ENCODE measurements at places on chromosomes 4 and X.

- DNase-seq = no peak
Measured at GRCh38 chr4:2254665-2255500, 7.0 kb downstream of the MXD4 start.

- DNase-seq = no peak
Measured at GRCh38 chrX:20228245-20228644, 38.5 kb downstream of the RPS6KA3 start.

DNA sequence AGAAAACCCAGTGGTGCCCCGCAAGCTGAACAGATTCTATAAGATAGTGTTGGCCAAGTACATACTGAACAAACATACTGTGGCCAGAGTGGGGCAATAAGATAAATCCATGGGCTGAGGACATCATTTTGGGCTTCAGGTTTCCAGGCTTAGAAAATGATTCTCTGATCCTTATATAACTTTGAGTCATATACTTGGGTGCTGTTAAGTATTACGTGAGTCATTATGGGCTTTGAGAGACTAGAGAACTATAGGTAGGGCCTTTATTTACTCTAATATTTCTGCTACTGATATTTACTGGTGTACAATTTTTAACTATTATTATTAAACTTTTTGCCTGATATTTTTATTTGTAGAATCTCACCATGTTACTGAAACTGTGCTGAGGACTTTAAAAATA, 586.1 kb downstream of the CENPC start:
- DNase-seq = no peak

DNA sequence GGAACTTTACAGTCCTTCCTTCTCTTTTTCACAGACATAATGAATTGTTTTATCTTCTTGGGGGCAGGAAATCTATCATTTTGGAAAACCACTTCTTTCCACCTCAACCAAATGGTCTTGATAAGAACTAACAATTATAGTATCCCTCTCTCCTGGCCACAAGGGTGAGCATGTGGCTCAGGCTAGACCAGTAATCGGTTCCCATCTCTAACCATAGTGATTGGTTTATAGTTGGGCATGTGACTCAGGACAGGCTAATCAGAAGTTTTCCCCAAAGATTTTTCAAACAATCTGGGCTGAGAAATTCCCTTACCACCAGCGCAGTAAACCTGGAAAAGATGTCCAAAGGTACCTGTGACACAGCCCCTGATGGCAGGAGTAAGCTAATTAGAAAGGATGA, 4.0 kb upstream of the CXorf66 start:
- DNase-seq = no peak

GRCh38 chrX:84729809-84730208, 227.6 kb upstream of the HDX start:
- DNase-seq = no peak

DNA sequence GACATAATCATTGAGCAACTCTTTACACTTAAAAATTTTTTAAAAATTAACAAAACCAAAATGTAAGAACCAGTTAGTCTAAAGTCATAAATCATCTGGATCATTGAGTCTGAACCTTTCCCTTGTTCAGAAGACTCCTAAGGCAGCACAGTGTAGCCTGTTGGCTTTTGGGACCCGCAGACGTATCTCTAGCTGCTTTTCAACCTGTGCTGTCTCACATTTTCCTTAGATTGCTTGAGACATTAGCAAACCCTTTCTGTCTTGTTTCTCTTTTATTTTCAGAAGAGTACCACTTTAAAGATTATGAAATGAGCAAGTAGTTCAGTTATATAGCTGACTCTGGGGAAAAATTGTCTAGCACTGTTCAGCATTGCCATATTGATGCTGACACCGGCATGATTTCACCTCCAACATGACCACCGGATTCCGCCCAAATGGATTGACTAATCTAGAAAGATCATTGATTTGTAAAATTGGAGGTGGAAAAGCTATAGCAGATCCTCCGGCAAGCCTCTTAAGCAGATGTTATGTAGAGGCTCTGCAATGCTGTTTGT, 8.9 kb downstream of the TCEANC start:
- no peak for DNase-seq

DNA sequence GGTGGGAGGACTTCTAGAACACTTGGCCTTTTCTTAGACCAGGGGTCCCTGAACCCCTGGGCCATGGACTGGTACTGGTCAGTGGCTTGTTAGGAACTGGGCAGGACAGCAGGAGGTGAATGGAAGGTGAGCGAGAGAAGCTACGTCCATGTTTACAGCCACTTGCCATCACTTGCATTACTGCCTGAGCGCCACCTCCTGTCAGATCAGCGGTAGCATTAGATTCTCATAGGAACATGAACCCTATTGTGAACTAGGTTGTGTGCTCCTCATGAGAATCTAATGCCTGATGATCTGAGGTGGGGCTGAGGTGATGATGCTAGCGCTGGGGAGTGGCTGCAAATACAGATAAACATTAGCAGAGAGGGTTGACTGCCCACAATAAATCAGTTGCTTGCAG, 100.9 kb upstream of the IGFBP7 start:
- DNase-seq = no peak

- no peak for DNase-seq
Measured at GRCh38 chr4:145842224-145842887, 96.3 kb downstream of the ZNF827 start.

DNA sequence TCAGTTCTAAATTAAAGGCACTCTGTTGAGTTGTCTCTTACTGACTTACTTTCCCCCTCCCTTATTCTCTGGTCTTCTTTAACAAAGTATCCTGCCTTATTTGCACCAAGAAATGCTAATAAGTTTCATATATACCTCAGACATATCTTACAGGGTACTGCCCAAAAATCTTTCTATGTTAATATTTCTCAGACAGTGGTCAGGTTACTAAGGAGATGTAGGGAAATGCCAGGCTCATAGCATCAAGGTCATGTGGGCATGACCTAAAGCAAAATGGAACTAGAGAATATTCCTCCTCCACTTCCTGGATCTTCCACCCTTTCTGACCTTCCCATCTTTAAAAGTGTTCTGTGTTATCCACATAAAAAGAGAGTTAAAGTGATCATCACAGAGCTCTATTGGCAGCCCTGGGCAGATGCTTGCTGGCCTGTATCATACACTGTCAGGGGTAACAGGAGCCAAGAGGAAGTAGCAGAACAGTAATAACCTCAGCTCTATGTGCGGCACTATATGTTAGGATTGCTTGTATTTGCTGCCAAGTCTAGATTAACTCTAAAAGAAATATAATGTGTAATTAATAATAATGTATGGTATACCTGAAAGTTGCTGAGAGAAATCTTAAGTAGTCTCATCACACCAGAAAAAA, 74.3 kb downstream of the IQCM start:
- no peak for DNase-seq

DNA sequence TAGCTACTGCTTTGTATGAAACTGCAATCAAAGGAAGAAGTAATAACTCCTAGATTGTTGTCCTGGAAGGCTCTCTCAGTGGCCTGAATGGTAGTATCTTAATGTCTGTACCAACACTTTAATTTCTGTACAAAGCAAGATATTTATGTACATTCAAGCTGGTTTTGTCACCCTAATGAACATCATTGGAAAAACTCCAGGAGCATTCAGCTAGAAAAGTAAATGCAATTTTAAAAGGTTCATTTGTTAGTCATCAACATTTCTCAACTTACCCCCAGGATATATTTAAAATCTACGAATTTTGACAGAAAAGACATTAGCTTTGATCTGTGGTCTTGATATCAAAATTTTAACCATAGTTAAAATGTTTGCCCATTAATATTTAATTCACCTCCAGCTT, 80.0 kb upstream of the FGF13 start:
- DNase-seq = no peak

- DNase-seq = no peak
Measured at GRCh38 chrX:34146906-34147305, 14.8 kb upstream of the FAM47A start.

DNA sequence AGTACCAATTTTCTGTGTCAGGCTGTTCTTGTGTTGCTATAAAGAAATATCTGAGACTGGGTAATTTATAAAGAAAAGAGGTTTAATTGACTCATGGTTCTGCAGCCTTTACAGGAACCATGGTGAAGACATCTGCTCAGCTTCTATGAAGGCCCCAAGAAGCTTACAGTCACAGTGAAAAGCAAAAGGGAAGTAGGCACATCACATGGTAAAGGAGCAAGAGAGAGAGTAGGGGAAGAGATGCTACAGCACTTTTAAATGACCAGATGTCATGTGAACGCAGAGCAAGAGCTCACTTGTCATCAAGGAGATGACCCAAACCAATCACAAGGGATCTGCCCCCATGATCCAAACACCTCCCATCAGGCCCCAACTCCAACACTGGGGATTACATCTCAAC, 174.3 kb downstream of the ATP10D start:
- no peak for DNase-seq

DNA sequence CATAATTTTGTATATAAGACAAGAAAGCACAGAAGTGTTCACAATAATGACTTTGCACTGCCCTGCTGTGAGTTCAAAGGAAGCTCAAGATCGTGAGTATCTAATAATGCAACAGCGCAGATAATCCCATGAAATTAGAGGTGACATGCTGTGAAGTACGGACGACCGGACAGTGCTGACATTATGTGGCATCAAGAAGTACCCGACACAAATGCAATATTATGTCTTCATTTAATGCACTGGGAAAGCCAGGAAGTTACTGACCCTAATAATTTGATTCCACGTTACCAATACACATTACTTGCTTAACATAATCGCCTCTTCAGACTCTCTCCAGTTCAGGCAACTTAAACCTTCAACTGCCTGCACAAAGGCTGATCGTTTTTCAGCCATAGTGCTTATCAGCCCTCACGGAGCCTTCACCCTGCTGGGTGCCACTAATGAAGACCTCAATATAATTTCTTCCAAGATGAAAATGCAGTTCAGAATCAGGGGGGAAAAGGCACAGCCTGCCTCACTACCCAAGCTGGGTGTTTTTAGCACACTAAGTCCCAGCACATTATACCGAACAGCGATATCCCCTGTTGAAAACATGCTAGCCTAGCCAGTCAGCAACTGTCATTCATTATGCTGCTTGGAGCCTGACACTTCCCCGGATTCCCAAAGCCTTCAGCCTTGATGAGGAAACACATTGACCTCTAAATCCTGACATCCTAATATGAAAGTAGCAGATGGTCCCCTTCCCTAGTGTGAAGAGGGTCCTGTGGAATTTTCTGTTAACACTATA, 56.1 kb downstream of the SLC7A11 start:
- no peak for DNase-seq

DNA sequence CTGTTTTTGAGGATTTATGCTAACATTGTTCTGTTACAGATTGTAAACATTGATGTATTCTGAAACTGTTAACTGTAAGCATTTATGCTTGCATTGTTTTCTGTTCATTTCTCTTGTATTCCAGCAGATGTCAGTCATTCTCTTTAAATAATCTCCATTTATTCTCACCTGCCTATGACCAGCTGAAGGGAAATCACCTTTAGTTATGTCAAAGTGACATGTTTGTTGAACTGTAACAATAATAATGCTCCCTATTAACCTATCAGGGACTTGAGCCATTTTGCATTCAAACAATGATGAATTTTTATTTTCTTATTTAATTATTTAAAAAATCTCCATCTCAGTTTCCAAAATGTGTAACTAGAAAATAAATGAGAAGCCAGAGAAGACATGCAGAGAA, 58.0 kb downstream of the SPCS3 start:
- no peak for DNase-seq

GRCh38 chr4:30929649-30930048, 209.5 kb downstream of the PCDH7 start:
- DNase-seq = no peak

GRCh38 chr4:119189638-119190037, 22.9 kb upstream of the USP53 start:
- DNase-seq = no peak

- DNase-seq = no peak
Measured at GRCh38 chr4:21544415-21544814, 404.2 kb downstream of the KCNIP4 start.

DNA sequence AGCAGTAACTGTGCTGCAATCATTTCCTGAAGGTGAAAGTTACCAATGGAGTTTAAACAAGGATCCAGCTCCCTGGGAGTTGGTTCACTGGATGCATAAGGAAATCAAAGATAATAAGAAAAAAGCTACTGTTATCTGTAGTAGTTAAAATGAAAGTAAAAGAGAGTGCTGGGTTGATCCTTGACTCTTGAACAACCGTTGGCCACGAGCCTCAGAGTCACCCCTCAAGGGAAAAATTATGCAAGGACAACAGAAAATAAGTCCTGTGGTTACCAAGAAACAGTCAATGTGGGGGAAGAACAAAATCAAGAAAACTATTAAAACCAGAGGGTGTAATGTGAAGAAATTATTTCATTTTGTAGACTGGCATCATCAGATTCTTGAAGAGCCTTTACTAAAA, 49.7 kb upstream of the DDIT4L start:
- no peak for DNase-seq

DNA sequence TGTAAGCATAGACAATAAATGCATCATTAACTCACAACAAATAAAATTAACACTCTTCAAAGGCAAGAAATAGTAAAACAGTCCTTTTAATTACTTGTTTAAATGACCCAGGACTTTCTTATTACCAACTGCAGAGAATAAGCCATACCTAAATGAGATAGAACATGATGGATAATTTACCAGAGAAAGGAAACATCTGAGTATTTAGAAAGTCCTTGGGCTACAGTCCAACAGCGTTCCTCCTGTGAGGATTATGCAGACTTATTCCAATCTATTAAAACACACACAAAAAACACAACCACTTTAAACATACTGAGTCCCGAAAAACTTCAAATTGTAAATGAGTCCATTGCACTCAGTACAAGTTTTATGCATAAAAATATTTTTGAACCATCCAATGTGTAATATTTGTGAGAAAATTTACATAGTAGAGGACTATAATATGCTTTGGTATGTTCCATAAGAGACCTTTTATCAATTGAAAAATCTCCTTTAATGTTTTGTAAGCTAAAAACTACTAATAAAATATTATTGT, 129.2 kb downstream of the NR3C2 start:
- DNase-seq = no peak

DNA sequence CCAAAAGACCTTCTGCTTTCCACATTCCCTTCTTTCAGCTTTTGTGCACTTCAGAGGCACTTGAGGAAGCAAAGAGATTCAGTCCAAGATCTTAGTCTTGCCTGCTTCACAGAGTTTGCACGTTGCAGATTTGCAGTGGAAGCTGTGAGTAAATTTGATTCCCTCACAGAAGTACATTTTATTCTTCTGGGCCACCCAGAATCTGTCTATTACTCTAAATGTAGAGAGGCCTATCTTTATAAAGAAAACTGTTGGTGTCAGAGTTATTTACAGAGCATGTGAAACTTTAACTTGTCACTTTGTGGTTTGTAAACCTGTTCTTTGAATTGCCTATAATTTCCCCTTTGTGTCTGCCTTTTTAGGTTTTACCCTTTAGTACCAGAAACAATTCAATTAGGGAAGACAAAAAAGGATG, 15.5 kb downstream of the SPRY1 start:
- DNase-seq = no peak

GRCh38 chr4:41647383-41647782, 101.1 kb downstream of the PHOX2B start:
- DNase-seq = no peak

GRCh38 chr4:71559957-71560571, 221.2 kb downstream of the SLC4A4 start:
- DNase-seq = no peak

Measured in cortex of kidney (tissue), 1 donor.